Type B pancreatic cell (in vitro differentiated cells): ENCODE measurements at places on chromosomes 2 and 18. TPM values are rescaled to one million over a fixed set of nuclear protein-coding genes. Genes with fewer than 3 reads are reported as not detected.

DNA sequence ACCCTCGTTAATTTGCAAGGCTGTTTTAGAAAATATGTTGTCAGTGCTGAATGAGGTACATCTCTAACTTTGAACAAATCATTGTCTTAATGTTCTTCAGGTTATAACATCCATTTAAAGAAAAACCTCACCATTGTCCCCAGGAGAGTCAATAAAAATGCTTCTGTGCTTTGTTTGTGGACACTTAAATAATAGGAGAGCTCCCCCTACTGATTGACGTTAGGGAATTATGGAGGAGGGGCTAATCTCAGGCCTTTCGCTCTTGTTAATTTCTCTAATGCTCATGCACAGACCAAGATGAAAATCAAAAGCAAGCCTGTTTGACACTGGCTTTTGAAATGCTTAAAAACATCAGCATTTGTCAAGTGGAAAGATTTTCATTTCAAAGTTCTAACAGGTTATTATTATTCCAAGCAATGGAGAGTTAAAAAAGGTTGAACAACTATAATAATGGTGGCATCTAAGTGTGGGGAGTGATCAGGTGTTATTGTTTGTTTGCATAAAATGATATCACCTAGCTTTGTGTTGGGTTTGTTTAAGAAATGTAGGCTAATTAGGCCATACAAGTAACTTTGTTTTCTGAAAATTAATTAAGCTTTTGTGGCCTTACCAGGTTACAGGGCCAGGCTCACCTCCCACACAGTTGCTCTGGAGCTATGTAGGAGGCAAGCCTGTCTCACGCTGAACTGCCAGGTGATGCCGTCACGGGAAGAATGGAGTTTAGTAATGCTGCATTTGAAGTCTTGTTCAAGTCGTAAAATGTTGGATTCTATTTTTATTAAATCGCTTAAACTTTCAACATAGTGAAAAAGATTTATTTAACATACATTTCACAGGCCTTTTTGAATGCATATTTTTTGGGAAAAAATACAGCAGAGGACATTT, 51.7 kb upstream of the SMIM21 start:
- peaks cover 5% of the 10 kb centered on the region for H3K36me3 ChIP-seq
- no peak for DNase-seq
- H3K4me3 ChIP-seq: no peak overlapping the region
- H3K4me1 ChIP-seq: peaks cover 6% of the 10 kb centered on the region
- no peak overlapping the region for H3K27ac ChIP-seq

DNA sequence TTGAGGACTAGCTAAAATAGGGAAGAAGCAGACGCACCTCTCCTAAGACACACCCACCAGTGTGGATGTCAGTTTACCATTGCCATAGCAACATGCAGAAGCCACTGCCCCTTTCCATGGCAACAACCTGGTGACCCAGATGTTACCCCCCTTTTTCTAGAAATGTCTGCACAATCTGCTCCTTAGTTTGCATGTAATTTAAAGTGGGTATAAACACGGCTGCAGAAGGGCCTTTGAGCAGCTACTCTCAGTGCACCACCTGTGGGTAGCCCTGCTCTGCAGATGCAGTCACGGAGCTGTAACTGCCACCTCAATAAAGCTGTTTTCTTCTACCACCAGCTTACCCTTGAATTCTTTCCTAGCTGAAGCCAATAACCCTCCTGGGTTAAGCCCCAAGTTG, 87.1 kb downstream of the FBXO15 start:
- no peaks in the 10 kb centered on the region for H3K4me1 ChIP-seq
- H3K36me3 ChIP-seq: no peaks in the 10 kb centered on the region
- no peak overlapping the region for H3K27ac ChIP-seq
- H3K4me3 ChIP-seq: no peak overlapping the region
- no peaks in the 10 kb centered on the region for H3K27me3 ChIP-seq

Gene MARCHF4
- total RNA-seq: 0.93 and 1.1 TPM in 2 replicates

Gene SP140L
- total RNA-seq: 6.6 and 13.7 TPM in 2 replicates
